ENCODE measurements at places on chromosomes 12 and 14.

DNA sequence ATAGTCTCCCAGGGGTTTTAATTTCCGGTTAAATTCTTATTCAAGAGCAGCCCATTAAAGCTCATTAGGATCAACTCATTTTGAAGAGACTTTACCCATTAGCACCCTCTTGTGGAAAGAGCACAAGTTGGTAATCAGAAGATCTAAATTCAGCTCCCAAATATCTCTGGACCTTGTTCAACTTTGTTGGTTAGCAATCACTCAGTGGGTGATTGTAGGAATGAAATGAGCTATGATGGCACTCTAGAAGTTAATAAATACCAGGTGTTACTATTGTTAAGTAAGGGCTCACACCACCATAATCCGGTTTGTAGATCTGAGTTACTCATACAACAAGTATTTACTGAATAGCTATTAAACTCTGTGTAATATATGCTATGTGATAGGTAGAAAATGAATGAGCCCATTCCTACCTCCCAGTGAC is 42.9 kb downstream of the TRIP11 start:
- peak; percentile 87 for DNase-seq

DNA sequence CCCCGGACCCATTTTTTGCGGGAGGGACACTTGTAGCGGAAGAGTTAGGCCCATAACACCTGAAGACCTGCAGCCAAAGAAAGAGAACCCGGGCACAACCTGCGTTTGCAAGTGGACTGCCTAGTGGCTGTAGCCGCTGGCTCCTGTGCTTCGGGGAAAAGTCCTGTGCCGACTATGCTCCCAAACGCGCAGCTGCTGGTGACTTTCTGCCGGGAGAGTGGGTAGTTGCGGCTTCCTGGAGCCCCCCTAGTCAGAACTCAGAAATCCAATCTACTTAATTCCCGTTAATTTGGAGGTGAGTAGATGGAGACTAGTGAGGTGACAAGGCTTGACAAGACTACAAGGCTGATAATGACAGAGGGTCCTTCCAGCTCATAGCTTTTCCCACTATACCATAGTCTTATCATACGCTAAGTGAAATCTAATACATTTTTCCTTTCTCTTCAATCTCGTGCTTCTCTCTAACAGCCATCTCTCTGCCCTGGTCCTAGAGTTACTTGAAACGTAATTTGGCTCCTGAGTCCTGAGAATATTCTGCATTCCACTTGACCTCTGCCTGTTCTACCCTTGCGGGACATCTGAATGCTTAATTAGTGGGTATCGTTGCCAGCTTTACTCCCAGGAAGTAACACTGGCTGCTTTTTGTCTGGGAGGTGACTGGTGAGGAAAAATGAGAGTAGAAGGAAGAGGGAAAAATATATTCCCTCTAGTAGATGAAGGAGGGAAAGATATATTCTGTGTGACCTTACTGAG is 556 bp downstream of the MTHFD1 start:
- peak; percentile 4 for DNase-seq

DNA sequence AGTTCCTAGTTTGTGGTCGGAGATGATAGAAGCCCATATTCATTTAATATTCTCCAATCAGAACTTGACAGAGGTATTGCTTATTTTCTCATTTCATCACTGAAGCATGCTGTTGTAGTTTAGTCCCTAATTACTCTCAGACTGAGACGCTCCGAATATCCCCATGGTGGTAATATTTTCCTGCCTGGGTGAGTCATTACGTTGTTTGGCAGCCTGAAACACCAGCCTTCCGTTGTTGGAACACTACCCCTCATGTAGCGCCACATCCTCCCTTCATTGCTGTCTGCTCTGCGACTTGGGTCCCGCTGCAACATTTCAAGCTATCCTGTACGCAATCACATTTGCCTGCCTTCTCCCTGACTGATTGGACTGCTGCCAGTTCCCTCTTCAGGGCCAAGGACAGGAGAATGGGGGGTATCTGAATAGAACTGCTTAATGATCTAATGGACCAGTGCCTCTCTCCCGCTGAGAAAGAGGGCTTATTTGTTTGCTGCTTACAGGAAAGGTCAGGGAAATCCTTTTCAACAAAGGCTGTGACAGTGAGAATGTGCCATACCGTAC is 369.1 kb downstream of the NPAS3 start:
- DNase-seq = peak; percentile 58

GRCh38 chr14:36069535-36069900 is 107.0 kb downstream of the PTCSC3 start:
- DNase-seq = no peak

DNA sequence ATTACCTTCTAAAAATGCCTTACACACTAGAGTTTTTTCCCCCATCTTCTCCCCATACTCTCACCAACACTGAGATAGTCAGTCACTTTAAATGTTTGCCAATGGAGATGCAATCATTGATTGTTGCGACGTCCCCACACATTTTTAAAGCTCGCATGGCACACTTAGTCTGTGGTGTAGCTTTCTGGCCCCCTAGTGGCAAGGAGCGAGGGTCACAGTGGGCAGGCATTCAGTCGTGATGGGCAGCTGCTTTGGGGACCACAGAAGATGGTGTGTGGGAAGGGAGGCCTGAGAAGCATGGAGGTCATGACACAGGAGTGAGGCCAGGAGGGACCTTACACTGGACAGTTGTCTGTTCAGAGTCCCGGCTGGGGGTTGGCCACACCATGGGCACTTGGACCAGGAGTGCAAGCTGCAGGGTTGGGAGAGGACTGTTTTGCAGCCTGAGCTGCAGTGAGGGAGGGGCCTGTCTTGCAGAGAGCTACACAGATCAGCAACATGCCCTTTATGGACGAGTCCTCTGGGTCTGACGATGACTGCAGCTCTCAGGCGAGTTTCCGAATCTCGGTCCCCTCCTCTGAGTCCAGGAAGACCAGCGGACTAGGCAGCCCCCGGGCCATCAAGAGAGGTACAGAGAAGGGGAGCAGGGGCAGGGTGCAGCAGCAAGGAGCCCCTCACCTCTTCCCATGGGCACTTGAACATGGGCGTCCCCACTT is 28.6 kb downstream of the PIGH start:
- DNase-seq = peak; percentile 20

DNA sequence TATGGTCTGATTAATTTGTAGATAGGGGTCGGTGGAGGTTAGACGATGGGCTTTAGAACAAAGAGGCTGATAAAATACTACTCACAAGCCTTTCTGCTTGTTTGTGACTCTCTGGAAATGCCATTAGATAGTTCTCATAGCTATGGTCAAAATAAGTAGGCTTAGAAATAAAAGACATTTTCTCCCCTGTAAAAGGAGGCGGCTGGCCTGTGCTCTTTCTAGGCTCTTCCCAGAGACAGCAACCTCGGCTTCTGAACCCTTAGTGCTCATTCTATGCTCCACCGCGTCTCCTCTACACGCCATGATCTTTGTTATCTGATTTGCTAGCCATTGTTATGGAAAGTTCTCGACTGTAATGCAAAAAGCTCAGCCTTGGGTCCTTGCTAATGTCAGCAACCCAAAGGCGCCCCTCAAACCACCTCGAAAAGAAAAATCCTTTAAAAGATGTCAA is 64.5 kb downstream of the CRADD start:
- no peak for DNase-seq

DNA sequence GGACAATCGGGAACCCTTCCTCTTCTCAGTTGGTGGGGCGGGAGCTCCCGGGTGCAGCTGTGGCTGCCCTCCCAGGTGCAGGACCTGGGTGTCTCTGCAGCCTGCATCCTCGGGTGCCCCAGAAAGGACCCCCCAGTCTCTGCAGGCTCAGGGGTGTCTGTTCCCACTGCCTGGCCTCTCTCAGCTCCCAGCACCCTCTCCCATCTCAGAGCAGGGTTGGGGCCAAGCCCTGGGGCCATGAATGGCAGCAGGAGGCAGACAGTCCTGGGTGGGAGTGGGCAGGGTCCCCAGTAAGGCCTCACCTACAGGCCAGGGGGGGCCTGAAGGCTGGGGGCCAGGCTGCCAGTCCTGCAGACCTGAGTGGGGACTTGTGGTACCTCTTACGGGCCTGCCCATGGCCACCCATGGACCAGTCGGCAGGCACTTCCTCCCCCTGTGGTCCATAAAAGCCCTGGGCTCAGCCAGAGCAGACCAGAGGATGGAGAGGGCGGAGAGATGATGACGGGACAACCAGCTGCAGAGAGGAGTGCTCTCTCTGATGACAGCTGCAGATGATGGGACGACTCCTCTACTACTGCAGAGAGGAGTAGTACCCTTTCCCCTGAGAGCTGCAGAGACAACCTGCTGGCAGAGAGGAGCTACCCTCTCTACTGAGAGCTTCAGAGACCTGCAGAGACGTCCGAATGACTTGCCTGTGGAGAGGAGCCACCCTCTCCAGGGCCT is 26.6 kb downstream of the TCHP start:
- DNase-seq = no peak

DNA sequence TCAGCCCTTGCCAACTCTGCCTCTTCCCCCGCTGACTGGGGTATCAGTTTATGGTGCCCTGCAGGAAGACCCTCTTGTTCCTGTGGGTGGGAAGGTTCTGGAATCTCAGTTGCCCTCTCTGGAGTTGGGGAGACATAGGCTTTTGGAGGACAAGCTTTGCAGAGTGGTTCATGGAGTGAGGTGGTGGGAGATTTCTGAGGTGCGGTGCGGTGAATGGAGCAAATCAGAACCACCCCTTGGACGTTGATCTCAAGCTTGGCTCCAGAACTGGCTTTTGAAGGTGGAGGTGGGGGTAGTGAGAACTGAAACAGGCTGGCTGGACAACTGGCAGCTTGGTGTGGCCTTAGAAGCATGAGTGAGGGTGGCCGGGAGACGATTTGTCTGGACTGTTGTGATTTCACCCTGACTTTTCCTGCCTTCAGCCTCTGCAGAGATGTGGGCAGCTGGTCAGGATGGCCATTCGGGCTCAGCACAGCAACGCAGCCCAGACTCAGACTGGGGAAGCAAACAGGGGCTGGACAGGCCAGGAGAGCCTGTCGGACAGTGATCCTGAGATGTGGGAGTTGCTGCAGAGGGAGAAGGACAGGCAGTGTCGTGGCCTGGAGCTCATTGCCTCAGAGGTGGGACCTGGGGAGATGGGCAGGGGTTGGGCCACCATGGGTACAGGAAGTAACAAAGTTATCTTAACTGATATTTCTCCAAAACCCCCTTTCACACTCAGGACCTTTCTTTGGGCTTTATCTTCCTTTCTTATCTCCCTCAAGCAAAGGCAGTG is 1.1 kb downstream of the SHMT2 start:
- DNase-seq = no peak

- no peak for DNase-seq
Measured at GRCh38 chr14:42877716-42878115, 1271.0 kb downstream of the LRFN5 start.

- no peak for DNase-seq
Measured at GRCh38 chr12:40436564-40436963, 211.8 kb downstream of the LRRK2 start.

DNA sequence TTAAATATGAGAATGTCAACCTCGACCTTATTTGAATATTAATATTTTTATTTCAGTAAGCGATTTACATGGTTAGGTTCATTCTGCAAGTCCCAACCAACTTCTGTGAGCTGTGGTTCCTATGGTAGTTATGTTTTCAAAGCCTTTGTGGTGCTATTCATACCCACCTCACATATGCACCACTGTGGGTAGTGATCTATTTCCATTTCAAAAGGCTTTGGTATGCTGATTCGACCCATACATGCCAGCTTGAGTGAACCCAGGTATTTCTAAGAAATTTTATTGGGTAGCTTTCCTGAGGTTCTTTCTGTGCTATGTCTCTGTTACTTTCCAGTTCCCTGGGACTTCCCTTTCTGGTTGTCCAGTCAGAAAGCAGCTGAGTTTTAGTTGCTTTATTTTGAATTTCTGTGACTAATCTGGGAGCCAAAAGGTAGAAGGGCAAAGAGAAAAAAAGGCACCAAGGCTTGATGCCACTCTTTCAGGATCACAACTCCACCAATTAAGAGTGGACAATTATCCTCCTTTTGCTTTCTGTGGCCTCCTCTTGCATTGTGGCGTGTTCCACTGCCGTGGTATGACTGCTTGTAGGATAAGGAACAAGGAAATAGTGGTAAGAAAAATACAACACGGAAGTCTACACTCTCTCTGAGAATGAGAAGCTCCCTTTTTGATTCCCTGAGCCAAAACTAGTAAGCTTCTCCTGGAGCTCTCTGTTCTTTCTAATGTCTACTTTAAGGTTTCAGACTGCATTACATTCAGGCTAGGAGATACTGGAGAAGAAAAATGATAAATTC is 729.1 kb downstream of the NOVA1 start:
- no peak for DNase-seq

DNA sequence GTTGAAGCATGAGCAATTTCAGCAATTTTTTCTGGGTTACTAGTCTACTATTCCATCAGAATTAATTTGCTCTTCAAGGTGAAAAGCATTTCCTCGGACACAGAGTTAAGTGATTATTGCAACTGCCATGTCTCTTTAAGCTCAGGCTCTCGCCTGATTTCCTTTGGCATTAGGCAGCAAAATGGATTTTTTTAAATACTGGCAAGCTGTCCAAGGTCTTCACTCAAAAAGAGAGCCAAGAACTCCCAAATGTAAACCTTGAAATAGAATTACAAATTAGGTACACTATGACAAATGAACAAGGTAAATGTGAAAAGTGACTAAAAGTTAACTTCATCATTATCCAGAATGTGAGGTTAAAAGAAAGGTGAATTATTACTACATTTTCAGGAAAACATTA is 111.9 kb downstream of the GARIN6 start:
- DNase-seq = no peak

- DNase-seq = no peak
Measured at GRCh38 chr12:46777587-46777986, 48.2 kb downstream of the SLC38A4 start.

DNA sequence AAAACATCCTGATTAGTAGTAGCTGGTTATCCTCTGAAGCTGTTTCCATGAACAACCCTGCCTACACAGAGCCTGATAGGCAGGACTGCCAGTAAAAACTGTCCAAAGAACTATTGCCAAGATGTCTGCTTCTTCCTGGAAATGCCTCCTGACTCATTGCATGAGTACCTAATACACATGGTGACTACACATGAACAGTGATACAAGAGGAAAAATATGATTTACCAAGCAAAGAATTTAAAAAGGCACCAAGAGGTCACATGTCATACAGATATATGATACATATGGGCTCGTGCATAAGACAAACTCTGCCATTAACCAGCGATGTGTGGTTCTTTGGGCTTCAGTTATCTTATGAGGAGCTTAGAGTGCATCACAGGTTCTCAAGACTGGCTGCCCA is 552.3 kb downstream of the SLC16A7 start:
- peak; percentile 92 for DNase-seq

DNA sequence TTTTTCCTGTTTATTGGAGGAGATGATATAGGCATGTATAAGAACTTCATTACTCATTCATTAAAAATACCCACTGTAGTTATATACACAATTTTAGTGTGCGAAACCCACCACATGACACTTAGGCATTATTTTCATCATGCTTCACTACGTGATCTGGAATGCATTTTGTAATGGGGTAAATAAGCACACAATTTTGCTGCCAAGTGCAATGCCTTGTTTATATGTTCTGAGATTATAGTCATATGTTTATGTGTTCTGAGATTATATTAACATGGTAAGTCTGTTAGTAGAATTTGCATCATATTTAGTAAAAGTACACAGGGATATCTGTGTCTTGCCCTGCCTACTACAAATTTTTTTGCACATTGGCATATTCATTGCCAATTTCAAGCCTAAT is 1123.0 kb downstream of the LRFN5 start:
- DNase-seq = no peak
